ENCODE measurements at places on chromosomes 13 and 19. TPM values are rescaled to one million over a fixed set of nuclear protein-coding genes. Genes with fewer than 3 reads are reported as not detected.

- H3K36me3 ChIP-seq: no peaks in the 10 kb centered on the region
- peaks cover 17% of the 10 kb centered on the region for H3K27me3 ChIP-seq
- H3K4me3 ChIP-seq: no peak overlapping the region
- no peak for DNase-seq
- H3K27ac ChIP-seq: no peak overlapping the region
These were observed 160.4 kb upstream of the SGCG start for GRCh38 chr13:23020246-23020843.

GRCh38 chr19:11736696-11737095 lies 2.0 kb downstream of the ZNF823 start:
- no peak overlapping the region for H3K27ac ChIP-seq
- peaks cover 29% of the 10 kb centered on the region for H3K4me1 ChIP-seq
- no peaks in the 10 kb centered on the region for H3K27me3 ChIP-seq
- H3K4me3 ChIP-seq: peak overlapping the region; percentile 99
- H3K36me3 ChIP-seq: peaks cover 2% of the 10 kb centered on the region

Gene KANK2
- 345 TPM for total RNA-seq

GRCh38 chr19:39426170-39426569 lies 9.6 kb downstream of the RPS16 start:
- H3K4me1 ChIP-seq: peaks cover 55% of the 10 kb centered on the region
- H3K4me3 ChIP-seq: no peak overlapping the region
- H3K27me3 ChIP-seq: no peaks in the 10 kb centered on the region

DNA sequence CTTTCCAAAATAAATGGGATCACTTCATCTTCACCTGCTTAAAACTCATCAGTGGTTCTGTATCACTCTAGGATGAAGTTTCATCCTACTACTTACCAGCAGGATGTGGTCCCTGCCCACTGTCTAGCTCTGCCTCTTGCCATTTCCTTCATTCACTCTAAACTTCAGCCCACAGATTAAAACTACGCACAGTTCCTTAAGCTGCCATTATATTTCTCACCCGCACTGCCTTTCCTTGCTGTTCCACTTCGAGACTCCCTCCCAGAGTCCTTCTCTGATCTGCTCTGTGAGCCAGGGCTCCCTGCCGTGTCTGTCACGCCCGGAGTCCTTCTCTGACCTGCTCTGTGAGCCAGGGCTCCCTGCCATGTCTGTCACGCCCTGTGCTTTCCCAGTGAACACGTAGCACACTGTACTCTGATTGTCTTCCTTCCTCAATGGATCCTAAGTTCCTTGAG lies 52.0 kb upstream of the NPAS1 start:
- H3K27me3 ChIP-seq: no peaks in the 10 kb centered on the region
- H3K27ac ChIP-seq: peak overlapping the region; percentile 82
- H3K36me3 ChIP-seq: peaks cover 2% of the 10 kb centered on the region
- peaks cover 61% of the 10 kb centered on the region for H3K4me1 ChIP-seq
- H3K4me3 ChIP-seq: peak overlapping the region; percentile 3

- peaks cover 51% of the 10 kb centered on the region for H3K4me1 ChIP-seq
- peak overlapping the region; percentile 96 for H3K27ac ChIP-seq
- peaks cover 21% of the 10 kb centered on the region for H3K36me3 ChIP-seq
- H3K4me3 ChIP-seq: no peak overlapping the region
- DNase-seq: no peak
- H3K27me3 ChIP-seq: no peaks in the 10 kb centered on the region
These were observed 2.9 kb upstream of the FTL start for GRCh38 chr19:48962029-48962848.
